ENCODE measurements at places on chromosomes 4 and X.

GRCh38 chr4:102612210-102612609 is 111.1 kb downstream of the NFKB1 start:
- no peak for DNase-seq

DNA sequence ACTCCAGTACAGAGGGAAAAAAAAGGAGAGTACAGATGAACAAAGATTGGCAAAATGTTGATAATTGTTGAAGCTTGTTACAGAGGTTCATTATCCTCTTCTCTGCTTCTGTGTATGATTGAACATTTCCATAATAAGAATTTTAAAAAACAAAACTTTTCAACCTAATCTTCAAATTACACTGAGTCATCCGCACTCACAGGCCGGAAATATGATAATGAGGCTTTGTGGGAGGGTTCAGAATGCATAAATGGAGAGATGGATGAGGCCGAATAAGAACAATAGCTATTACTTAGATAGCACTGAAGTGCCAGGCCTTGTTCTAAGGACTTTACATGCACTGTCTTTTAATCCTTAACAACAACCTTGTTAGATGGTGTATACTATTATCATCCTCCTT is 4.6 kb upstream of the ERCC6L start:
- no peak for DNase-seq

- no peak for DNase-seq
Observed at GRCh38 chr4:176874721-176875445, 82.2 kb upstream of the VEGFC start.

DNA sequence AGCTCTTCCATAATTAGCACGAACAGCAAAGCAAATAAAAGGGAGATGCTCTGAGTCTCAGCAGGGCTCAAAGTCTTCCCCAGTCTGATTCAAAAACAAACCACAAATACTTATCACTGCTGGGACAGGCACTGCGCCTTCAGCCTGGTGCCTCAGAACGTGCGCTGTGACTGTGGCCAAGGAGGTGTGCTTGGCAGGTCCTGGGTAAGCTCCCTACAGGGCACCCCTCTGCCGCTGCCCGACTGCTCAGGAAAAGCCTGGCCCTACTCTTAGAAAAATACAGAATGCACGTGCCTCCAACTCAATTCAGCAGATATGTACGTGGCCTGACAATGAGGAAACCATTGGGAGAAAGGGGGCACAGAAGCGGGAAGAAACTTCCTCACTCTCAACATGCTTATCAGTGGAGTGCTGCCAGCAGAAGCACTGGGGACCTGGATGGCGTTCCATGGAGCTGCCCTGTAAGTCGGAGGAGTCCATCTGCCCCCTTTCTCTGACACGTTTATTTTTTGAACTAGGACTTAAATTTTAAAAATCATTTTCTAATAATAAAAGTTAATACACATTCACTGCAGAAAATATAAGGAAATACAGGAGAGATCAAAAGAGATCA is 86.8 kb downstream of the GATB start:
- no peak for DNase-seq

GRCh38 chr4:159042097-159042605 is 60.7 kb upstream of the RAPGEF2 start:
- DNase-seq: no peak

DNA sequence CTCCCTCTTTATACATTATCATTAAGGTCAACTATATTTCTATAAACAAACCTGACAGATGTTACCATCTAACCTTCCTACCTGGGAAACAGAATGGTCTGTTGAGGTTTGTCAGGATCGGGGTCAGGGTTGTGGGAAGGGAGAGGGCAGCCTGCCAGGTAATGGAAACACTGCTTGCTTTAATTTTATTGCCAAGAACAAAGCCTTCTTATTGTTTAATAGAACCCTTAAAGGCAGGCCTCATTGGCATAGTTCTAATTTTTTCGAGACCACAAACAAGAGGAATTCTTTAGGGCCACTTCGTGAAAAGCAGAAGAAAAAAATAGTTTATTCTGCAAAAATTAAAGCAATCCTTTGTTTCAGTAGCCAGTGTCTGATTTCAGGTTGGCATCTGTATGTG is 113.2 kb downstream of the MID1 start:
- DNase-seq: no peak

Data from CD4-positive, alpha-beta T cell (primary cell).